ENCODE measurements at places on chromosomes 2 and 18.

- no peak for DNase-seq
Observed at GRCh38 chr2:113966171-113966570, 76.3 kb downstream of the ACTR3 start.

DNA sequence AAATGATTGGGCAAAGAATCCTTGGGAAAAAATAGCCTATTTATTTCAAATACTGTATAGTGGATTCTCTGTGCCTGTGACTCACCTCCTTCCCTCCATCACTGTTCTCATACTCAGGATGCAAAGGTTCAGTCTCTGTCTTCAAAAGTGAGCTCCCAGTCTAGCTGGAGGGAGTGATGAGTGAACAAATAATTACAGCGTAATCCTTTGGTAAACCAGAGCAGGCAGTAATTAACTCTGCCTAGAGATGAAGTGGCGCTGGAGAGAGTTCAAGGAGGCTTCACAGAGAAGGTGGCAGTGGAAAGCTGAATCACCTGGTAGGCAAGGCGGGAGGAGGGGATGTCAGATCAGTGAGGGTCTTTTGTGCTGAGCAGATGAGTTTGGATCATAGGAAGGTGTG, 6.5 kb downstream of the DGUOK start:
- DNase-seq, result no peak

DNA sequence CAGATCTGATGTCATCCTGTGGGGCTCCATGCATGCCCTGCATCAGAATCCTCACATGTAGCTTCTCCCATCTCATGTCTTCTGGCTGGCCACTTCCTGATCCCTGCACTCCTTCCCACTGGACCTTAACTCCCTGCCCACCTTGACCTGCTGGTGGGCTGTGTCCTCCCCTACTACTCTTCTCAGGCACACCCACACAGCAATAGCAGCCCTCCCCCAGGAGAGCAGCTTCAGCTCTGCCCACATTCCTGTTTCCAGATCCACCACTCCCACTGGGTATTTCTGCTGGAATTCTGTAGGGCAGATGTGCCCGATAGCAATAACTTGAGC, 137.0 kb upstream of the HS6ST1 start:
- no peak for DNase-seq

DNA sequence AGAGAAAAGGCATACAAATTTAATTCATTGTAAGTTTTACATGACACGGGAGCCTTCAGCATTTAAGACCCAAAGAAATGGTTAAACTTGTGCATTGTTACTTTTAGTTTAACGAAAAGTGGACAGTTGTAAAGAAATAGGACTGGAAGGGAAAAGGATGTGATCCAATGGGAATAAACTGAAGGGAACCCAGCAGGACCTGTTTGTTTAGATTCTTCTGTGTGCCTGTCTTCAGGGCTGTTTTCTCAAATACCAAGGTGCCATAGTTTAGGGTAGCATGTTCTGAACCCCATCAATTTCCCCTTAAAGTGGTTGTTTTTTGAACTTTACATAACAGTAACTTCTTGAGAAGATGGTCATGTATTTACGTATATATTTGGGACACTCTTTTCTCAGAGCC, 30.3 kb upstream of the CABLES1 start:
- no peak for DNase-seq

DNA sequence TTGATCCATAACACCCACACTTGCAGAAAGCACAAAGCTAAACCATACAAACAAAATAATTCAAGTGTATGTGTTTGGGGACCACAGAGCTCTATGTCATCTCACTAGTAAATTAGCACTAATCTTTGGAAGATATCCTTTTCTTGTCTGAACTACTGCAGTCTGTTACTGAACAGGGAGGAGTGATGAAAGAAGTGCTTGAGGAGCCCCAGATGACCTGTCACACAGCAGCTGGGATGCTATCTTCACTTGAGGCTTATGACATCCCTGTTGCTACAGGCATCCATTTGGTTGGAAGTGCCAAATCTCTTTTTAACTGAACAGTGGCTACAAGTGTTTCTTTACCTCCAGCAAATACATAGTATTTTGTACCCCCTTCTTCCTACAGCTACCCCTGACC, 386.3 kb upstream of the CHAC2 start:
- no peak for DNase-seq

GRCh38 chr2:218228366-218229090, 11.5 kb downstream of the ARPC2 start:
- DNase-seq, result no peak

DNA sequence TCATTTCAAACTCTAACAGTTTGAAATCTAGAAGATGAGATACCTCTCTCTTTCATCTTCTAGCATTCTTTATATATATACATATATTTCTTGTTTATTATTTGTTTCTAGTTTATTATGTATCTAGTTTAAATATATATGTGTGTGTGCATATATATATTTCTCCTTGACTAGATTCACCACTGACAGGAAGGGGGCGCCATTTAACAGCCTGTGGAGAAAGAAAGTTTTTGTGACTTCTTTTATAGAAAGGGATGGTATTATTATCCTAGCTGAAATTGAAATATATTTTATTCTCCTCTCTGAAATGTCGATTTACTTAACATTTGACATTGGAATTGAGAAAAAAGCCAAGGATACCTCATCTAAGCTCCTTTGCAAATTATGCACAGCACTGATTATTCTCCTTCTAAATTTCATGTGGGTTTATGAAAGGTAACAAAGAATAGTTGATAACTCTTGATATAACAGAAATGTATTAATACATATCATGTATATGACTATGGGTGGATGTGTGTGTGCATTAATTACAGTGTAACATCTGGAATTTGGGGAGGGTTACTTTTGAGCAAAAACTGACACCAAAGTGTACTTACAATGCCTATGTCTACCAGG, 160.7 kb upstream of the NT5C1B start:
- no peak for DNase-seq

- no peak for DNase-seq
Observed at GRCh38 chr2:27271631-27272340, 3.4 kb upstream of the DNAJC5G start.

- no peak for DNase-seq
Observed at GRCh38 chr18:73670524-73670923, 477.1 kb downstream of the FBXO15 start.

DNA sequence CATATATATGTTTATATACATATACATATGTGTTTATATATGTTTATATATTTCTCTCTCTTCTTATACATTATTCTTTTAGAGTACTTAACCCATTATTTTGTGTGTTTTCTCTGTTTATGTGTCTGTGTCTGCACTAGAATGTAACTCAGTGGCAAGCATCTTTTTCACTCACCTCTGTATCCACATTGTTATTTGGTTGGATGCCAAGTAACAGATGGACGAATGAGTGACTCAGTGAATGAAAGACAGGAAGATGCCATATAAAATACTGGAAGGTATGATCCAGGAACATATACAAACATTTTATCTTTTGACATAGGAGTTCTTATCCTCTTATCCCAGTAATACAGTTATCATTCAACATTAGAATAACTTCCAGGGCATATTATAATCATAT, 684.8 kb downstream of the RNF144A start:
- DNase-seq, result no peak

DNA sequence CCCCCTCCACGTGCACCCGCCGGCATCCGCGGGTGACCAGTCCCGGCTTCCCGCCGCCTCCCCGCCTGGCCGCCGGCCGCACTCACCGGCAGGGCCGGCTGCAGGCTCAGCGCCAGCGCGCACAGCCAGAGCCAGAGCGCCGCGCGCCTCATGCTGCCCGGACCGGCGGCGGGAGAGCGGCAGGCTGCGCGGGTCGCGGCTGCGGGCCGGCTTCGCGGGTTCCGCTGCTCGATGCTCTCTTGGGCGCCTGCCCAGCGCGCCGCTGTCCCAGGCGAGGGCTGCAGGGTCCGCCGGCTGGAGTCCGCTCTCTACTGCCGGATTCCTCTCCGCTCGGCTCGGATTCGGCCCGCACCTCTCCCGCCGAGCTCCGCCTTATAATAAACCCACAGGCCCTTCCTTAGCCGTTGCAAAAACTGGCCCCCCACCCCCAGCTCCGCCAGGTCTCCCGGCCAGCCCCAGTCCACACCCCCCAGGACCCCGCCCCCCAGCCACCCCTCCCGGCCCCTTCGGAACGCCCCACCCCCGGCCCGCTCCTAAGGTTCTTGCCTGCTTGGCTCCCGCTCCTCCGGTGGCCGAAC, at the start of gene SDC1:
SDC1 (minus strand) TSS at position 415 of the 578 bp plus-strand sequence; CDS start at position 152, 263 bp downstream.
- no peak for DNase-seq

- DNase-seq, result no peak
Observed at GRCh38 chr2:226916669-226917068, 80.8 kb downstream of the RHBDD1 start.

- no peak for DNase-seq
Observed at GRCh38 chr2:88261725-88262124, 91.6 kb downstream of the THNSL2 start.

- DNase-seq, result peak; percentile 50
Observed at GRCh38 chr2:113700186-113700841, 56.1 kb downstream of the SLC35F5 start.

DNA sequence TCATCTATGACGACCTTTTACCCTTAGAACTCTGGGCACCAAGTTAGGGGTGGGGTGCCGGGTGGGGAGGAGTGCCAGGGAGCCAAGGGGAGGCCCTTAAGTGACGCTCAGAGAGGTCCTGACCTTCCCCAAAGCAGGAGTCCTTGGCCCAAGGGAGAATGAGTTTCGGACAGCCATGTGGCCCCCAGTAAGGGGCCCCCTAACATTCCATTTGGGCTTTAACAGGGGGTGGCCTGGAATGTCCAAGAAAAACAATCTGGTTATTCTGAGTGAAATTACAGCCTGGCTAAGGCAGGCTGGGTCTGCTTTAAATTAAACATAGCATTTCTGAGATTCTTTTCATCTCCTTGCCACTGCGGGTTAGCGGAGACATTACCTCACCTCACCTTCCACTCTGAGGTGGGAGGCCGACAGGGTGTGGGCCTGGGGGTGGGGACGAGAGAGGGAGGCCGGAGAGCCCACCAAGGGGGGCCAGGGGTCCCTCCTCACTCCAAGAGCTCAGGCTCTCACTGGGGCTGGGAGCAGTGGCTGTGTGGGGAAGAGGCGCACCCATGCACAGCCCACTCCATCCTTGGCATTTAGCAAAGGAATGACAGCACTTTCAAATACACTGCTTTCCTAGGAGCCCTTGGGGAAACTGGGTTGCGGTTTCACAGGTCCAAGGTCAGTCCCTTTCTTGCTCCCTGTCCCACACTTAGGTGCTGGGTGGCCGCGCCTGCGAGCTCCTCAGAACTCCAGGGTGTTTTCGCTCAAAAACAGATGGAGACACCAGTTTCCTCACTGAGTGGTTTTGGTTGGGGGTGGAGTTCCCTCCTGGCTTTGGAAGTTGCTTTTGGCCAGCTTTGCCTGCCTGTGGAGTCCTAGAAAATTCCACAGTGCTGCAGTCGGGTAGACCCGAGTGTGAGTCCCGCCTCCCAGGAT, 107.4 kb downstream of the POLR1A start:
- no peak for DNase-seq

DNA sequence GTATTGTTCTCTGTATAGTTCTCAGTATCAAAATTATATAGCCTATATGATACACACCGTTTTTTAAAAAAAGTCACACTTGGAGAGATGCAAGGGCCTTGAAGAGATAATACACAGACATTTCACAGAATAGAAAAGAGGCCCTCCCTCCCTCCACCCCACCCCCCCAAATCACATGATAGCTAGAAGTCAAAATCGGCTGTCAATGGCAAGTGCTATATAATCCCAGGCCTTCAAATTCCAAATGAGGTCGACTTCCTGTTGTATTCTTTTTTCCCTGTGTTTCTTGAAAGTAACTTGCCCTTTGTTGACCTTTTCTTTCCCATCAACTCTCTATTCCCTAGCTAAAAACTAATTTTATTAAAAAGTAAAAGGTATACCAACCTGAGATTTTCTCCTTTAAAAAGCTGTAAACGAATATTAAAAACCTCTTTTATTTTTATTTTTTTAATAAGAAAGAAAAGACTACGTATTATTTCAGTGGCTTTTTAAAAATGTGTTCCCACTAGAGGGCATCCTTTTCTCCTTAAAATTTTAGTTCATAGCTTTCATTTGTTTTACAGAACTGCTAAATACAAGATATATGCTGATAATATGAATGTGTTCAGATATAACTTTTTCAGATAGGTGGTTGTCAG, 46.6 kb downstream of the KCMF1 start:
- DNase-seq, result no peak

DNA sequence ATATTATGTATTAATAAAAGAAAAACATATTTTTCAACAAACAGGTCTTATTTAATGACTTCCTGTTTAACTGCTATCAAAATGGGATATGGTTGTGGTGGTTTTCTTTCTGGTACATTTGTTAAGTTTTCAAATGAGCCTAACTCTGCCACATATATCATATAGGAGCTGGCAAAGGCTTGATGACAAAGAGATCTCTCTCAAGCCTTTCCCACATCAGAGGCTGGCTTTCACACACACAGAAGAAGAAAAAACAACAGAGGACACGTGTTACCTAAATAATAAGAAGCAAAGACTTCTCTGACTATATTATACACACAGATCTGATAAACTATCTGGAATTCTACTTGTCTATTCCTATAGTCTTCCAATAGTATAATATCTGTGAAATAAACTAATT, 46.1 kb downstream of the CFAP36 start:
- DNase-seq, result no peak

GRCh38 chr2:144097440-144098225, 422.3 kb downstream of the ZEB2 start:
- no peak for DNase-seq

- DNase-seq, result no peak
Observed at GRCh38 chr2:10775831-10776230, 36.8 kb downstream of the PDIA6 start.

- DNase-seq, result no peak
Observed at GRCh38 chr2:58569475-58570185, 328.5 kb upstream of the FANCL start.

GRCh38 chr18:2961821-2962220, 51.1 kb downstream of the LPIN2 start:
- no peak for DNase-seq

- DNase-seq, result no peak
Observed at GRCh38 chr2:23350792-23351355, 34.1 kb upstream of the KLHL29 start.

- no peak for DNase-seq
Observed at GRCh38 chr18:32909798-32910561, 137.2 kb upstream of the KLHL14 start.

GRCh38 chr2:232195487-232195886, 183.1 kb upstream of the ALPP start:
- DNase-seq, result no peak

DNA sequence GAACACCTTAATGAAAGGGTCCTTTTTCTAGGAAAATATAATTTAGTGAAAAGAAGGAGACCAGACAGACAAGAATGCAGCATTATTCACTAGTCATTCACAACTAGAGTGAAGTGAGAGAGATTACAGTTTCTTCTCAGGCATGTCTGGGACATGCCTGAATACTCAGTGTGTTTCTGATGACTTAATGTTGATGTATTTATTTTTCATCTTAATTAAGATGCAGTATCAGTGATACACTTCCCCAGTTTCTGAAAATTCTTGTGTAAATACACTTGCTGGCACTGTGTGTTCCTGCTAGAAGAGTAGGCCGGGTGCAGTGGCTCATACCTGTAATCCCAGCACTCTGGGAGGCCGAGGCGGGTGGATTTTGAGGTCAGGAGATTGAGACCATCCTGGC, 143.6 kb downstream of the MYO3B start:
- DNase-seq, result no peak

Data from hematopoietic multipotent progenitor cell treated with erythropoietin and hydrocortisone succinate and interleukin-3 and kit ligand, for 17 days (in vitro differentiated cells).